ENCODE measurements at places on chromosomes 6 and 20. TPM values are rescaled to one million over a fixed set of nuclear protein-coding genes. Genes with fewer than 3 reads are reported as not detected.

Gene MAFB
- 25.8 TPM for total RNA-seq

Gene KIFC1
- 7.9 TPM for total RNA-seq

Gene SOX4
- 11.6 TPM for total RNA-seq

Gene NECAB3
- total RNA-seq, result 93.3 TPM

Gene C20orf204
- total RNA-seq, result 0.68 TPM

Gene LTB
- total RNA-seq, result 34.8 TPM

GRCh38 chr20:8250539-8251200, 118.6 kb downstream of the PLCB1 start:
- no peaks in the 10 kb centered on the region for H3K36me3 ChIP-seq
- no peak for DNase-seq
- H3K4me3 ChIP-seq, result no peak overlapping the region
- no peaks in the 10 kb centered on the region for H3K4me1 ChIP-seq

- no peak overlapping the region for H3K27ac ChIP-seq
- no peaks in the 10 kb centered on the region for H3K4me1 ChIP-seq
- H3K4me3 ChIP-seq, result no peak overlapping the region
Observed at GRCh38 chr6:120211955-120212792, 862.6 kb upstream of the MAN1A1 start.

- H3K4me3 ChIP-seq, result no peak overlapping the region
- DNase-seq, result no peak
- no peak overlapping the region for H3K27ac ChIP-seq
Observed at GRCh38 chr6:64233746-64234145, 598.1 kb downstream of the PHF3 start.

GRCh38 chr20:46708172-46708860, 1.1 kb upstream of the SLC2A10 start:
- H3K27ac ChIP-seq, result peak overlapping the region; percentile 84
- H3K36me3 ChIP-seq, result no peaks in the 10 kb centered on the region
- H3K27me3 ChIP-seq, result no peaks in the 10 kb centered on the region
- H3K4me1 ChIP-seq, result peaks cover 7% of the 10 kb centered on the region

DNA sequence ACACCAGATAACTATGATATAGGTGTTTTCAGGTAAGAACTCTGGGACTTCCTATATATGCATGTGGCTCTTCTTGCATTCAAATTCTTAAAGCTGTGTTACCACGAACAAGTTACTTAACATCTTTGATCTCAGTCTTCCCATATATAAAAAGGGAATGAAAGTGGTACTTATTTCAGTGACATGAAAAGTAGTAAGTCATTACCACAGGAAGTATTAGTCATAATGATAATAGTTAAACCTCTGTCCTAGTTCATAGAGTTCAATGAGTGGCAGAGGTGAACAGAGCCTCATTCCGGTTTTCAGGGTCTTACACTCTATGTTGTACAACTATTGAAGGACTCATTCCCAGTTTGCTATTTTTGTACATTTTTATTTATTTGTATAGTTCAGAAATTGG, 237.0 kb downstream of the NKAIN2 start:
- no peak overlapping the region for H3K27ac ChIP-seq
- no peaks in the 10 kb centered on the region for H3K4me1 ChIP-seq
- DNase-seq, result no peak
- no peak overlapping the region for H3K4me3 ChIP-seq
- H3K27me3 ChIP-seq, result no peaks in the 10 kb centered on the region
- no peaks in the 10 kb centered on the region for H3K36me3 ChIP-seq

- H3K4me3 ChIP-seq, result peak overlapping the region; percentile 50
- peaks cover 53% of the 10 kb centered on the region for H3K27me3 ChIP-seq
- H3K27ac ChIP-seq, result peak overlapping the region; percentile 81
- H3K4me1 ChIP-seq, result peaks cover 19% of the 10 kb centered on the region
- DNase-seq, result peak; percentile 87
Observed at GRCh38 chr6:135183002-135183531, 2.0 kb downstream of the MYB start.

- no peak for DNase-seq
- no peaks in the 10 kb centered on the region for H3K4me1 ChIP-seq
- H3K27me3 ChIP-seq, result no peaks in the 10 kb centered on the region
Observed at GRCh38 chr6:68211242-68211795, 423.8 kb upstream of the ADGRB3 start.

DNA sequence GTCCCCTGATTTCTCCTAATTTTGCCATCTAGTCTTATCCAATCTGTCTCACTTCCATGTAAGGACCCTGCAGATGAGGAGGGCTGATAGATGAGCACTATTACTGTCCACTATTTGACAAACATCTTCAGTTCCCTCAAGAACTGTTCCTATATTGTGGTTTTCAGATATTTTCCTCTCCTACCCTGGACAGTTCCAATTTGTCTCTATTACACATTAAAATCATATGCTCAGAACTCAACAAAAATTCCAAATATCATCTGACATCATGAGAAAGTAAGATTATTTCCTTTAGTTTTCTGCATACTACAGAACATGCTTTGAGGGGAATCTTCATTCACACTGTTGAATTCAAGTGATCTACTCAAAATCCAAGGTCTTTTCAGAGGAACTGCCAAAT, 265.6 kb upstream of the ARID1B start:
- no peaks in the 10 kb centered on the region for H3K36me3 ChIP-seq
- no peaks in the 10 kb centered on the region for H3K4me1 ChIP-seq
- H3K27me3 ChIP-seq, result no peaks in the 10 kb centered on the region
- no peak overlapping the region for H3K27ac ChIP-seq
- no peak for DNase-seq

DNA sequence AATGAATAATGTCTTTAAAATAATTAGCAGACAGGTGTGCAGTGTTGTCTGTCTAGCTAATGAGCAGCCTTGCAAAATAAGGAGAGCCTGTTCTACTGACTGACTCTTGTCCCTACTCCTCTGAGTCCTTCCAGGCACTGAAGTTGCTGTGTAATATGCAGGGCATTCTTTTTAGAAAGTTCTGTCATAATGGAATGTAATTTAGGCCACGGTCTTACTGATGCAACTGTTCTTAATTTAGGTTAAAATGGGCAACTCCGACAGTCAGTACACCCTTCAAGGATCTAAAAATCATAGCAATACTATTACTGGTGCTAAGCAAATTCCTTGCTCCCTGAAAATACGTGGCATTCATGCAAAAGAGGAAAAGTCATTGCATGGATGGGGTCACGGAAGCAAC, 133.9 kb downstream of the TIAM2 start:
- H3K4me3 ChIP-seq, result no peak overlapping the region
- DNase-seq, result no peak
- no peaks in the 10 kb centered on the region for H3K4me1 ChIP-seq
- H3K27ac ChIP-seq, result no peak overlapping the region
- H3K36me3 ChIP-seq, result no peaks in the 10 kb centered on the region

DNA sequence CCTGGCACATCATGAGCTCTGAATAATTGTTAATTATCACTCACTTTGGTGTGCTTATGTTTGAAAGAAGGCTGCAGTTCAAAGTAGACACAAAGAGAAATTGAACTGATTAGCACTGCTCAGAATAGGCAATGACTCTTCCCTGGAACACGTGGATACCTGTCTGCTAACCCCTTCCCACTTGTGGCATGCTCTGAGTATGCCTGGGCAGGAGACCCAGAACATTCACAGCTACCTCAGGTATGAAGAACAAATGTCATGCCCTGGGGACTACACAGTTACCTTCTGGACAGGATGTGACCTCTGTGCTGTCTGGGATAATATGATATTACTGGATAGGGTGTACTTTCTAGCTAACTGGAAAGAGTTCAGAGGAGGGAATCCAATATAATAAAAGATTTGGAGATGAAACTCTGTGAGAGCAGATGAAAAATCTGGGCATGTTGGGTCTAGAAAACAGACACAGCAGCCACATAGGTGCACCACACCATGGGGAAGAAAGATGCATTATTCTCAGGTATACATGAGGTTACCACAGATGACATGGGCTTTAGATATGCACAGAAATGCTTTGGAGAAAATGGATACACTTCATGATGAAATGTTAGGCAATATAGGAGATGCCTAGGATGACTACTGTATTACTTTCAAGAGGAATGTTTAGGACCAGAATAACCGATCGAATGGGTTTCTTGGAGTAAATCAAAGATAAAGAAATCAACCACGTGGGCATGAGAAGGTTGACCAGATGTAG, 324.2 kb upstream of the PREP start:
- no peaks in the 10 kb centered on the region for H3K27me3 ChIP-seq
- no peak overlapping the region for H3K4me3 ChIP-seq
- no peaks in the 10 kb centered on the region for H3K4me1 ChIP-seq
- no peak for DNase-seq
- H3K27ac ChIP-seq, result no peak overlapping the region

GRCh38 chr6:62530985-62531384, 245.0 kb upstream of the KHDRBS2 start:
- no peaks in the 10 kb centered on the region for H3K36me3 ChIP-seq
- no peak overlapping the region for H3K4me3 ChIP-seq
- no peaks in the 10 kb centered on the region for H3K27me3 ChIP-seq
- no peak for DNase-seq
- no peaks in the 10 kb centered on the region for H3K4me1 ChIP-seq

GRCh38 chr6:157434349-157435033, 53.5 kb downstream of the ZDHHC14 start:
- no peaks in the 10 kb centered on the region for H3K27me3 ChIP-seq
- DNase-seq, result peak; percentile 29
- H3K36me3 ChIP-seq, result no peaks in the 10 kb centered on the region
- H3K4me3 ChIP-seq, result no peak overlapping the region
- peak overlapping the region; percentile 27 for H3K27ac ChIP-seq

GRCh38 chr20:57326667-57327455, 2.7 kb upstream of the SPO11 start:
- H3K4me3 ChIP-seq, result no peak overlapping the region
- H3K4me1 ChIP-seq, result no peaks in the 10 kb centered on the region
- no peaks in the 10 kb centered on the region for H3K36me3 ChIP-seq
- DNase-seq, result peak; percentile 49

DNA sequence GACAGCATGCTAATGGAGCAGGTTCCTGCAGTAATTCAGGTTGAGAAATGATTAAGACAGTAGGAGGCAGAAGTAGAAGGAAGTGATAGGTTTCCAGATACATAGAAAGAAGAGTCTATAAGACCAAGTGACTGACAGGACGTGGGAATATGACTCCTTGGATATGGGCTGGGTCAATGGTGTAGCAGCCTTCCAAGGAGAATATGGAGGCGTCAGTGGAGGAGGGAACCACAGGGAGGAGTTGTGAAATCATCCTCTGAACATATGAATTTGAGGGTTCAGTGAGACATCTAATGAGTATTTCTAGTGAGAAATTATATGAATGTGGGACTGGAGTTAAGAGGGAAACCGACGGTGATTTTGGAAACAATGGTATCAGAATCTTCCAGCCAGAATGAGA, 43.3 kb downstream of the NUDT3 start:
- no peak overlapping the region for H3K4me3 ChIP-seq
- H3K4me1 ChIP-seq, result peaks cover 3% of the 10 kb centered on the region
- no peak overlapping the region for H3K27ac ChIP-seq
- no peaks in the 10 kb centered on the region for H3K27me3 ChIP-seq
- no peaks in the 10 kb centered on the region for H3K36me3 ChIP-seq

- no peak for DNase-seq
- H3K36me3 ChIP-seq, result no peaks in the 10 kb centered on the region
- no peaks in the 10 kb centered on the region for H3K4me1 ChIP-seq
Observed at GRCh38 chr6:165899611-165900010, 236.6 kb upstream of the PDE10A start.

DNA sequence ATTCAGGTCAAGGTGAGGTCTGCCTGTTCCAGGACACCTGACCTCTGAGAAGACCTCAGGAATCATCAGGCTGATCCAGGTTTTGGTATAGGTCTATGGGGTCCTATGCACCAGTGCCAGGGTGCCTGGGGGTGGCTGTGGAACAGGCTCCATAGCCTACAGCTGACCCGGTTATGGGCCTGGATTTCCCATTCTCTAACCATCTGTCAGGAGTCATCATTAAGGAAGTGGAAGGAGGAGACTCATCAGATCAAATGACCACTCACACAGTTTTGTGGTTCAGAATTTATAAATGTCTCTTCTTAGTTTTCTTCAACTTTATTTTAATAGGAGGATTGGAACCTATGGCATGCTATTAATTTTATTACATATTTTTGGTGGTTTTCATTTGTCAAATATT, 14.8 kb downstream of the PLA2G7 start:
- no peaks in the 10 kb centered on the region for H3K4me1 ChIP-seq
- no peaks in the 10 kb centered on the region for H3K27me3 ChIP-seq
- H3K27ac ChIP-seq, result no peak overlapping the region
- no peak overlapping the region for H3K4me3 ChIP-seq
- no peaks in the 10 kb centered on the region for H3K36me3 ChIP-seq

DNA sequence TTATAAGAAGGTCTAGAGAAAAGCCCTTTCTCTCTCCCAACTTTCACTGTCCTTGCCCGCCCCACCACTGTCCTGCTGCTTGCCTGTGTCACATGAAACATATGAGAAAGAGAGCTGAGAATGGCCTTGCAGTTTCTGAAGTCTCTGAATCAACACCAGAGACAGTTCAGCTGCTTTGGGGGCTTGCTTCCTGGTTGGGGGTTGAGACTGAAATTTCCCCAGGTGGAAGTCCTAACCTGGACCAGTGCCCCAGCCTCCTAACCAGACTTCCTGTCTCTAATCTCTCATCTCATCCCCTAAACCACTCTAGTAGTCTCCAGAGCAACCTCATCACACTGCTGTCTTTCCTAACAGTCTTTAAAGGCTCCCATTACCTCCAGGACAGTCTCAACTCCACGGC, 10.7 kb downstream of the TRAM2 start:
- H3K36me3 ChIP-seq, result no peaks in the 10 kb centered on the region
- H3K27me3 ChIP-seq, result no peaks in the 10 kb centered on the region
- H3K27ac ChIP-seq, result peak overlapping the region; percentile 36
- H3K4me1 ChIP-seq, result no peaks in the 10 kb centered on the region
- no peak overlapping the region for H3K4me3 ChIP-seq

DNA sequence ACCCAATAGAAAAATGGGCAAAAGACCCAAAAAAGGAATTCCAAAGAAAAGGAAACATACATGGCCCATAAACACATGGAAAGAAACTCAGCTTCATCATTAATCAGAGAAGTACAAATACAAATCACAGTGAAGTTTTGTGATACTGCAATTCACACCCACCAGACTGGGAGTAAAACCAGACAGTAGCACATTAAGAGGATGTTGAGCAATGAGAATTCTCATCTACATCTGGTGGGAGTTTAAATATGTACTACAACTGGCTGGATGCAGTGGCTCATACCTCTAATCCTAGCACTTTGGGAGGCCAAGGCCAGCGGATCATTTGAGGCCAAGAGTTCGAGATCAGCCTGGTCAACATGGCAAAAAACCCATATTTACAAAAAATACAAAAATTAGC, 125.7 kb upstream of the PHACTR1 start:
- H3K4me1 ChIP-seq, result no peaks in the 10 kb centered on the region
- no peak overlapping the region for H3K4me3 ChIP-seq
- no peak overlapping the region for H3K27ac ChIP-seq

DNA sequence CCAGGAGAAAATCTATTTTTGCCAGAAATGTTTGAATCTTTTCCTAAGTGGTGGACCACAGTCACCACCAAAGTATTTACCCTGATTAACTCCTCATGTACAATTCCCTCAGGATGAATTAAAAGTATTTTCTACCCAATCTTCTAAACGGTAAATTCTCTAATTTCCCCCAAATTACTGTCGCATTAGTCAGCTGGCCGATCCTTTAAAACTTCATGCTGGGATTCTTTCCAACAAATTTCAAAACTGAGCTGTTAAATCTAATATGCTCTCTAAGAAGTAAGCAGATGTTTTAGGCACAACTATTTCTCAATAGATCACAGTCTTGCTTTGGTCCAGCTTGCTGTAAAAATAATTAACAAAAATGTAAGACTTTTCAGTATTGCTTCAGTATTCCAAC, 447.2 kb downstream of the FRK start:
- H3K27me3 ChIP-seq, result no peaks in the 10 kb centered on the region
- no peaks in the 10 kb centered on the region for H3K4me1 ChIP-seq
- no peak overlapping the region for H3K4me3 ChIP-seq
- DNase-seq, result no peak
- H3K36me3 ChIP-seq, result no peaks in the 10 kb centered on the region

All from transverse colon (tissue), 4 donors.